GM13977 (cell line): ENCODE measurements at places on chromosomes 5 and 9.
A peak's percentile ranks its signal among the peaks of the same experiment; 100 is the strongest.

DNA sequence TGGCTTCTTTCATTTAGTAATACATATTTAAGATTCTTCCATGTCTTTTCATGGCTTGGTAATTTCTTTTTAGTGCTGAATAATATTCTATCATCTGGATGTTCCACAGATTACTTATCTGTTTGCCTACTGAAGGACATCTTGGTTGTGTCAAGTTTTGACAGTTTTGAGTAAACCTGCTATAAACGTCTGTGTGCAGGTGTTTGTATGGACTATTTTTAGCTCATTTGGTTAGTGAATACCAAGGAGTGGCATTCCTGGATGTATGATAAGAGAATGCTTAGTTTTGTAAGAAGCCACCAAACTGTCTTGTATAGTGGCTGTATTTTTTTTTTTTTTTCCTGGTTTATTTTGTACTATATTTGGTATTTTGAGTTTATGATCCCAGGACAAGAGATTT is 38.4 kb downstream of the PRRC1 start:
- no peak for DNase-seq

- no peak for DNase-seq
Observed at GRCh38 chr9:134707731-134708671, 66.4 kb downstream of the COL5A1 start.

GRCh38 chr5:2111569-2112105 is 228.9 kb upstream of the IRX4 start:
- DNase-seq, result no peak

GRCh38 chr9:124660341-124660801 is 110.7 kb downstream of the NR6A1 start:
- peak; percentile 16 for DNase-seq

- DNase-seq, result no peak
Observed at GRCh38 chr5:174532455-174533453, 191.6 kb upstream of the MSX2 start.

DNA sequence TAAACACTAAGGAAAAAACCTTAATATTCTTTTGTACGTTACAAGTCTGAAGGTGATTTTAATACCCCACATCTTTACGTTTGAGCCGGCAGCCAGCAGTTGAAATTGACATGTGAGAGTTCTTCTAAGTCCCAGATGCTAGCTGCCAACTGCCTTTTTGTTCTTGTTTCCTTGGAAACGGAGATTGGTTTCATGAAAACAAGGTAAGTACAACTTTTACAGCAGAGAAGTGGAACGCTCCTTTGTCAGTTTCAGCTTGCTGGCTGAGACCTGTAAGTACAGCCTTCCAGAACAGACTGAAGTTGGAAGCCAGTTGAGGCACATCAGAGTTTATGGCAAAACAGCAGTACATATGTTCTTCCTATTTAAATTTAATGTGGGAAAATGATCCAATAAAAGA is 1018.4 kb upstream of the ARRDC3 start:
- no peak for DNase-seq

- no peak for DNase-seq
Observed at GRCh38 chr9:26034786-26035185, 356.5 kb upstream of the TUSC1 start.

GRCh38 chr5:92242170-92242569 is 859.1 kb upstream of the ARRDC3 start:
- DNase-seq, result no peak

- no peak for DNase-seq
Observed at GRCh38 chr5:179258922-179259730, 86.1 kb downstream of the ADAMTS2 start.

DNA sequence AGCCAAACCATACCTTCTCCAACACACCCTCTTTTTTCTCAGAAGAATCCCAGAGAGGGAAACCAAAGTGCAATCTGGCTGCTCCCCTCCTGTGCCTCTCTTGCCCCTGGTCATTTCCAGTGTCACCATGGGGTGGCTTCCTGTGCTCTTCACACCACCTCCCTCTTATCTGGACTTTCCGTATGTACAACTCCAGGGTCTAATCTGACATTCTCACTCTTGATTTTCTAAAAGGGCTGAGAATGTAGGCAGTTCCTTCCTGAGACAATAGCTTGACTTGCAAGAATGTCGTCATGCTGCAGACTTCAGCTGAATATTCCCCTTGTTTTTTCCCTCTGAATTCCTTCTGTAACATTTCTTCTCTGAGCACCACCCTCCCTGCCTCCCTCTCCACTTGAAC is 110.2 kb downstream of the FBXL7 start:
- no peak for DNase-seq

DNA sequence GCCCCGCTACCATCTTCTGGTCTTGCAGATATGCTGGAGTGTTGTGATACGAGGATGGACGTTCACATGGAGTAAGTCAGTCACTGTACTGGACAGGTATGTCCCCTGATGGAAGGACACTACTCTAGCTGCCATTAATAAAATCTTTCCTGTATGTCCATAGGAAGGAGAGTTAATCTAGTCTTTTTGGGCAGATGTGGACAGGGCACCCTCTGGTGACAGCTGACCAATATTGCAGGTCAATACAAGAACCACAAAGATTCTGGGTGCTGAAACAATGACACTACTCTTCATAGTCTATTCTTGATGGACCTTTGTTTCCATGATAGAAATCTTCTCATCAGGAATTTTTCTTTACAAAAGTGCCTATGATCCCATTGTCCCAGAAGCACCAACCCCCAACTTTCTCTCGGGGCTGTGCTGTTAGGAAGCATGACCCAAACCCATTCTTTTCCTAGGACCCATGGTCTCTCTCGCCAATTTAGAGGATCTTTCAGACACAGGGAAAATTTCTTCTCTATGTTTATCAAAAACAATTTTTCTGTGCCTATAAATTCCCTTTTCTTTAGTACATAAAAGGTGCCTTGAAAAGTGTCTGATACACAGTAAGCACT is 376.9 kb downstream of the DTWD2 start:
- peak; percentile 20 for DNase-seq

GRCh38 chr5:41519801-41520200 is 9.4 kb upstream of the PLCXD3 start:
- DNase-seq, result no peak

- no peak for DNase-seq
Observed at GRCh38 chr9:107749787-107750444, 260.3 kb upstream of the KLF4 start.

GRCh38 chr9:93622691-93623090 is 46.3 kb downstream of the PHF2 start:
- DNase-seq, result no peak

GRCh38 chr5:40834391-40834848 is 602 bp downstream of the RPL37 start:
- no peak for DNase-seq

- DNase-seq, result no peak
Observed at GRCh38 chr9:4838189-4838546, 45.4 kb downstream of the RCL1 start.

GRCh38 chr5:68187268-68188055 is 28.1 kb upstream of the PIK3R1 start:
- DNase-seq, result peak; percentile 29

- no peak for DNase-seq
Observed at GRCh38 chr9:73566627-73567026, 415.0 kb downstream of the ANXA1 start.

DNA sequence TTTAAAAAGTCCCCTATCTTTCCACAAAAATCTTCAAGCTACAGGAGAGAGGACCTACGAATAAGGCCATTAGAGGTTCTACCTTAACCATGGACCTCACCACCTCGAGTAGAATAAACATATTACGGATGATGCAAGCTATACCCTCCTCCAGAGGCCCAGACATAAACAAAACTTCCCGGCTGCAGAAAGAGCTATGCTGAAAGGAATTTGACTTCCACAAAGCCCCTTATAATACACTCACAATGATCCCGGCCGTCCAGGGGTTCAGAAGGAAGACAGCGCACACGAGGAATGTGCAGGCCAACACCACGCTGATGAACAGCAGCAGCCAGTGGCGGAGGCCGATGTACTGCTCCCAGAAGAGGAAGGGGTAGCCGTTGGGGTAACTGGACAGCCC is 59.0 kb downstream of the PTCH1 start:
- no peak for DNase-seq

DNA sequence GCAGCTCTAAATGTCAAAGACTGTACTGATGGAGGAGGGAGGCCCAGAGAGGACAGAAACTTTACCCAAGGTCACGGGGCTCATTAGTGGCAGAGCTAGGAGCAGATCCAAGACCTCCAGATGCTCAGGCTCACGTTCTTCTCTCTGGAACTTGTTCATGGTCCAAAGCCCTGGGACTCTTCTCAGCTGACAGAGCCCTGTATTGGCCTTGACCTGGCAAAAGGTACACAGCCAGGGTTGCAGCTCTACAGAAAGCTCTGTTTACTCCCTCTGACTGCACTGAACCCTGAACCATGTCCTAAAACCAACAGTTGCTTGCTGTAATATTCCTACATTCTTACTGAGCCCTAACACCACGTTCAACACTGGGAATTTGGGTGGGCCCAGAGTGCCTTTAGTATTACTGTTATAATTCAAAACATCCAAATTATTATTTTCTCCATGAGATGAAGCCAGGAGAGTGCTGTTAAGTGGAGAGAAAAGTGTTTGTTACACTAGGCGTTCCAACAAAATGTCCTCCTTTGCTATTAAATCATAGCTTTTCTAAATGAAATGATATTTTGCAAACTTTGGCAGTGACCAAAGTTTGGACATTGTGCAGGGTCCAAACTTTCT is 602.4 kb upstream of the CLINT1 start:
- DNase-seq, result no peak

GRCh38 chr9:74521009-74521408 is 23.9 kb downstream of the RORB start:
- DNase-seq, result no peak

- no peak for DNase-seq
Observed at GRCh38 chr9:111938427-111938800, 41.8 kb downstream of the UGCG start.

DNA sequence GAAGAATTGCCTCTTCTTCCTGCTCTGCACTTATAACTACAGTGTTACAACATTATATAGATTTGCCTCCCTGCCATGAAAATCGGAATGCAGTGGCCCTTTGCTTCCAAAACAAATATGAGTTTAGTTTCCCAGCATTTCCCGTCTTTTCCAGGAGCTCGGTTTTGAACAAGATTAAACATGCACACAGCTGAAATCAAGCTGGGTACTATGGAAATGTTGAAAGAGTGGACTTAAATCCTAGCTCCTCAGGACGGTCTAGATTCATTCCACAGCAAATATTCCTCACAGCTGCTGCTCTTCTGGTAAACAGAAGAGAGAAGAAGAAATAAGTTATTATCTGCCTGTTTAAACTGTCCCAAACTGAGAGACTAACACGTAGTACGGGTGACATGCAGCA is 161.4 kb downstream of the PIK3R1 start:
- no peak for DNase-seq

DNA sequence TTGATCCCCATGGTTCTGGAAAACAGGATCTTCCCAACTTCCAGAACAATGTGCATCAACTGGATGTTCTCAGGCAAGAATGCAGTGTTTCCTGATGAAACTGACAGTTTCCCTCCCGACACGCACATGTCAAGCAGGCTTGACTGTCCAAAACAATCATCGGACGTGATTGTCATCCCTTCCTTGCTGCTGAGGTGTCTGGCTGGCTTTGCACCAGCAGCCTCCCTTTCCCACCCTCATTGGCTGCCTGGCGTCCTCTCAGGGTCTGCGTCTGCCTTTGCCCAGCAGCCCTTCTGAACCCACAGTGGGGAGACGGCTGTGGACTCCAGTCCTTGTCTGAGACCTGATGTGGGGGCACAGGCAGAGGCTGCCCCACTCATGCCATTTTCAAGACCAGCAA is 110.8 kb downstream of the MARCHF3 start:
- no peak for DNase-seq

- DNase-seq, result no peak
Observed at GRCh38 chr5:81609810-81610375, 141.0 kb downstream of the SSBP2 start.
